ENCODE measurements at places on chromosomes 11 and 22.

DNA sequence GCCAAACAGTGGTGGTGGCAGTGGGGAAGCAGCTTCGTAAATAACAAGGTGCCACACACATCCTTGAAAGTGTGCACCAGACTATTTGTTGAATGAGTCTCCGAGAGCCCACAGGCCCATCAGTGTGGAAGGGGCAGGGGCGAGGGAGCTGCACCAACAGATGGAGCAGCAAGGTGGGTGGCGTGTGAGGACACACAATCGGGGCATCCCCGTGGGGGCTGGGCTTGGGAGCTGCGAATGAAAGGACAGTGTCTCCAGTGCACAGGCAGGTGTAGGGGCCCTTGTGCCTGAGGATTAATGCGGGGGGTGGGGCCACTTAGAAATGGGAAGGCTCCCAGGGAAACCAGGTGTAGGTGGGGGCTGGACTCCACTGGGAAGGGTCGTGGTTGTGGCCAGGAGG, 2.8 kb downstream of the NRXN2 start:
- DNase-seq = no peak

GRCh38 chr11:68889948-68890446, 13.6 kb downstream of the MRPL21 start:
- DNase-seq = no peak

GRCh38 chr11:27882066-27882697, 181.9 kb upstream of the BDNF start:
- no peak for DNase-seq

GRCh38 chr22:42608823-42609361, 5.8 kb downstream of the POLDIP3 start:
- DNase-seq = no peak

GRCh38 chr11:115286614-115287013, 217.6 kb downstream of the CADM1 start:
- peak; percentile 31 for DNase-seq

Data from DMS79 (cell line).